ENCODE measurements at places on chromosomes 11 and 22.

- no peak for DNase-seq
Observed at GRCh38 chr11:84681456-84681855, 945.7 kb downstream of the DLG2 start.

DNA sequence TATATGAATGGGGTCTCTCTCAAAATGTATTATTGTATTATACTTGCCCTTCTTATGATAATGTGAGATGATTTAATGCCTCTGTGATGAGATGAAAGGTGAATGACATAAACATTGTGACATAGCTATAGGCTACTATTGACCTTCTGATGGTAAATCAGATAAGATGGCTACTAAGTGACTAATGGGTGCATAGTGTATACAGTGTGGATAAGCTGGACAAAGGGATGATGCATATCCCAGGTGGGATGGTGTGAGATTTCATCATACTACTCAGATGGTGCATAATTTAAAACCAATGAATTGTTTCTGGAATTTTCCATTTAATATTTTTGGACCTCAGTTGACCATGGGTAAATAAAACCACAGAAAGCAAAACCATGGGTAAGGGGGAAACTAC is 243.5 kb downstream of the SBF2 start:
- DNase-seq: no peak

DNA sequence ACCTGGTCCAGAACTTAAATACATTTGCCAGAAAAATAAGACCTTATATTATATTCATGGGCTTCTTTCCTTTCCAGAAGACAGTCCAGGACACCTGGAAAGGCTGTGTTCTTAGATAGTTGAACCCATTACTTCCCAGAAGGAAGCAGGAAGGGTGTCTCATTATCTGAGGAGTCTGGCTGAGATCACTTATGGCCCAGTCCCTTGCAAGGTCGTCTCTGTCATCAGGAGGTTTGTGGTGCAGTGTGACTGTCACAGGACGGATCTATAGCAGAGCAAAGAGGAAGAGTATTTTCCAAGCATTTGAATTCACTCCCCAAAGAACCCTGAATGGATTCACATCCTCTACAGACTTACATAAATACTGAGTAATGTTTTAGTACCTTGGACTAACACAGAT is 270.7 kb upstream of the MTNR1B start:
- DNase-seq: no peak

GRCh38 chr11:3685923-3686322 is 14.7 kb upstream of the CHRNA10 start:
- no peak for DNase-seq

DNA sequence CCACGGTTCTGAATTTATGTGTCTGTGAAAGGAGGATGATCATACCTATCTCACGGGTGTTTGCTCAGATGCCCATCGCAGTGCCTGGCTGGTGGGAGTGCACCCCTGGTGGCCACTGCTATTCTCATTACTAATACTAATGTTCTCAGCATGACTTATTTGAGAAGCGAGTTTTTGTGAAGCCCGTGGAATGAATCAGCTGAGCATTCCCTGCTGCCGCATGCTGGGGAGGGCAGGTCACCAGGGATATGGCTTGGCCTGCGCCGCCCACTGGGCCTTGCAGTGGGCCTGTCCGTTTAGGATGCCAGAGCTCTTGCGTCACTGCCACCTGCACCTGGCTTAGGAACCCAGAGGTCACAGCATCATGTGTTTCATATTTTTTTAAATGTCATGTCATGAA is 16.9 kb downstream of the CTTN start:
- no peak for DNase-seq

DNA sequence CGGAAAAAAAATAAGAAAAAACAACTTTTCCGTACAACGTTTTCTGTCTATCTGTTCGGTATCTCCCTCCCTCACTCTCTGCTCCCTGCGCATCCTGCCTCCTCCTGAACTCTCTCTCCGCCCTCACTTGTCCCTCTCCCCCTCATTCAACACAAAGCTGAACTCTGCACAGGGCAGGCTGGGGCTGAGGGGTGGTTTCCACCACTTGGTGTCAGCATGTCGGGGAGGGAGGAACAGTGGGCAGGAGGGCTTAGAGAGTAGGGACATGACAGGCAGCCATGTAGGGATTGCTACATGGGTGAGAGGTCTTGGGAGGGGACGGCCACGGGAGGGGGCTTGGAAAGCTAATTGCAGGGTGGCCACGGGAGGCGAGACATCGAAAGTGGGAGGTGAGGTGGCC is 17.6 kb downstream of the SLC22A12 start:
- no peak for DNase-seq

DNA sequence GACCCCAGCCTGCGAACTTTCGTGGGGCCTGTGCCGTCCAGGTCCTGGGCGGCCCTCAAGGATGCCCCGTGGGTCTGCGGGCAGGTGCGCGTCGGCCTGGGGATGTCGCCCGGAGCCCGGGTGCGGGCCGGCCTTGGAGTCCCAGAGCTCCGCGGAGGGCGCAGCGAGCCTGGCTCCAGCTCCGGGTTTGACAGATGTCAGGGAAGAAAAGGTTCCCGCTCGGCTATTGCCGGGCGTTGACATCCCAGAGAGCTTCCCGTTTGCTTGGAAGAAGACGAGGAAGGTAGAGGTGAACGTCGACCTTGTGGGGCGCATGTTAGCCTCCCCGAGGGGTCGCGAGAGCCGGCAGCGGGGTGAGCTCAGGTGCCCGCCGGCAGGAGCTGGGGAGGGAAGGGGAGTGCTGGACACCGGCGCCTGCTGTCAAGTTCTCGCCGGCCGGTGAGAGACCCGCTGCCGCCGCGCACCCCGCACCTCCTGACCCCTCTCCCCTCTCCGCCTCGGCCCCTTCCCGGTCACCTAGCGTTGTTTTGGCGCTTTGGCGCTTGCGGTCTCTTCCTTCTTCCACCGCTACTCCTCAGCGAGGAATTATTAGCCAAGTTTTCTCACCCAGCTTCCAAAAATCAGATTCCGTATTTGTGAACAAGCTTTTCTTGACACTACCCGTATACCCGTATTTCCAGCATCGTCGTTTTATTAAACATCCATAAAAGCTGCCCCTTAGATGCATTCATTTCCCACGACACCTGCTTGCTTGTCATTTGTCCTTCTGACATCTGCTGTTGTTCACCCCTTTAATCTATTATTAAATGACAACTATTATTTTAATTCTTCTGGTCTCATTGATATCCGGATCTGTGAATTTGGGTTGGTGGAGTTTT is 1.3 kb downstream of the BMAL1 start:
- no peak for DNase-seq

DNA sequence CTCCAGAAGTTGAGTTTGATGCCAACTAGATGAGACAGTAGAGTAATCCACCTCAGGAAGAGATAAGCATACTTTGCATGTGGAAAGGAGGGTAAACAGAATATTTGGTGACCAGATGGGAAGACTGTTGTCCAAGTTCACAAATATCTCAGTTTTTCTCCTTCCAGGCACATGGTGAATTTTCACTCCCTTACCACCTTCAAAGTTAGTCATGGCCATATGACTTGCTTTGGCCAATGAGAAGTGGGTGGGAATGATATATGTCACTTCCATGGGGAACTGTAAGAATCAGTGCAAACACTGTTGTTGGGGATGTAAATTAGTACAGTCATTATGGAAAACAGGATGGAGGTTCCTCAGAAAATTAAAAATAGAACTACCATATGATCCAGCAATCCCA is 105.8 kb downstream of the SPATA19 start:
- DNase-seq: no peak

GRCh38 chr11:20238712-20239111 is 78.4 kb upstream of the DBX1 start:
- no peak for DNase-seq

GRCh38 chr11:9625162-9625561 is 38.7 kb upstream of the SWAP70 start:
- DNase-seq: no peak

DNA sequence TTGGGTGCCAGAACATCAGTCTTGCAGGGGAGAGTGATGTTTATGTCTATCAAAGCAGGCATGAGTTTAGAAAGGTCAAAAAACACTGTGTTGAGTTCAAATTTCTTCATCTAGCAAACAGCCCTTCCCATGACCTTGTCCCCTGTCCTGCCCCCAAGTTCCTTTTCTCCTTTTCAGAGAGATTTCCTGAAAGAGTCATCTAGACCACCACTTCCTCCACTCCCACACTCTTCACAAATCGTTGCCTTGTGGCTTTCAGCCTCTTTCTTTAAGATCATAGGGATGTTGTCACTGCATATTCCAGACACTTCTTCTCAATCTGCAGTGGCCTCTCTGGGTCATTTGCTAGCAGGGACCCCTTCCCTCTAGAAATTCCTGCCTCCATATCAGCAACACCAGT is 290.5 kb downstream of the TENM4 start:
- no peak for DNase-seq

DNA sequence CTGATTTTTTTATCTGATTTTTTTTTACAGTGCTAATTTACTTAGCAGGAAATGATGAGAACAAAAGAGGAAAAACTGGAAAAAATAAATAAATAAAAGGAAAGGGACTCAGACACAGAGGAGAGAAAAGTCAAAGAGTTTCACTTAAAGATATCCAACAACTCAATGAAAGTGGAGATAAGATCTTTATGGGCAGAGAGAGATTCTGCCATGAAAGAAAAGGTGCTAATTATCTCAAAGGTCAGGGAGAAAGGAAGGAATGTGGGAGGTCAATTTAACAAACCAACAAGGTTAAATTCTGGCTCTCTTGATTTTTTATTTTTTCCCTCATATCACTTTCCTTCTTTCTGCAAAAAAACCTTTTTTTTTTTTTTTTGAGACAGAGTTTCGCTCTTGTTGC is 86.0 kb downstream of the DENND5A start:
- no peak for DNase-seq

DNA sequence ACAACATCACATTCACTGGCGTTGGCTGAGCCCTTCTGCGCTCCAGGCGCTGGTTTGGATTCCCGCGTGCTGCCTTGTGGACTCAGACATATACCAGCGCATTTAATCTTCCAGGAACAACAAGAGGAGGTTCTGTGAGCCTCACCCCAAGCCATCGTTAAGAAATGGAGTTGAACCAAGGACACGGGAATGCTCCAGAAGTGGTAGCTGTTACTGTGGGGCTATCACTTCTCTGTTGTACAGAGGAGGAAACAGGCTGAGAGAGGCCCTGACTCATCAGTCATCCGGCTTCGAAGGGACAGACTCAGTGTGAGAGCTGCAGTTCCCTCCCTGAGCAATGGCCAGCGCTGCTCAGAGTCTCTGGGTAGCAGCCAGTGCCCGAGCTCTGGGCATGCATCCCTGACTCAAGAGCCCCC is 291.3 kb downstream of the TBC1D22A start:
- DNase-seq: no peak

DNA sequence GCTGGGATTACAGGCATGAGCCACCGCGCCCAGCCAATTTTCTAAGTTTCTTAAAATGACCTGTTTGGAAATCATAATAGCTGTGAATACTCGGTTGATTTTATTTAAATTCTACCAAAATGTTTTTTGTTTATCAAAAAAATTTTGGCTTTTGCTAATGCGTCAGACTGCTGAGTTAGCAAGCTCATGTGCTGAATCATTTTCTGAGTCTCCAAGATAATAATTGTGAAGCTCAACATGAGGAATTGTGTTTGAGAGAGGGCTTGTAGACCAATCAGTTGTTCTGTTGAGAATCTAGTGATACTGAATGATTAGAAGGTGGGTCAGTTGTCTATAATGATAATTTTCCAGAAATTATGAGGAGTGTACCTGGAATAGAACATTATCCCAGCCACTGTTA is 15.9 kb downstream of the RNF214 start:
- DNase-seq: no peak

GRCh38 chr11:122666743-122667142 is 11.2 kb downstream of the UBASH3B start:
- no peak for DNase-seq

GRCh38 chr11:117282956-117283355 is 8.2 kb upstream of the BACE1-AS start:
- DNase-seq: no peak

DNA sequence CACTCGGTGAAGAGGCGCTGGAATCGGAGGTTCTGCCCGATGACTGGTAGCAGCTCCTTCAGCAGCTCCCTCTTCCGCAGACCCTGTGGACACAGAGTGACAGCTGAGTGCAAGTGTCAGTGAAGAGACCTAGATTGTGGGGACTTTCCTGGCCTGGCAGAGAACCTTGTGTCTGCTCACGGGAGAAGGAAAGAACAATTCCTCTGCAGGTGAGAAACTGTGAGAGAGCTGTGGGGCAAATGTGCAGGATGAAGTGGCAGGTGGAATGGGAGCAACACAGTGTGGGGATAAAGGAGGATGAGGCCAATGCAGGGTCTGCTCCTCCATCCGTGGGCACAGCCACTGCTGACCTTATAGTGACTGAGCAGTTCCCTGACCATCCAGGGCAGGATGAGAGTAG is 40.0 kb upstream of the CLTCL1 start:
- no peak for DNase-seq

- DNase-seq: no peak
Observed at GRCh38 chr22:24271386-24271854, 789 bp downstream of the SPECC1L start.

DNA sequence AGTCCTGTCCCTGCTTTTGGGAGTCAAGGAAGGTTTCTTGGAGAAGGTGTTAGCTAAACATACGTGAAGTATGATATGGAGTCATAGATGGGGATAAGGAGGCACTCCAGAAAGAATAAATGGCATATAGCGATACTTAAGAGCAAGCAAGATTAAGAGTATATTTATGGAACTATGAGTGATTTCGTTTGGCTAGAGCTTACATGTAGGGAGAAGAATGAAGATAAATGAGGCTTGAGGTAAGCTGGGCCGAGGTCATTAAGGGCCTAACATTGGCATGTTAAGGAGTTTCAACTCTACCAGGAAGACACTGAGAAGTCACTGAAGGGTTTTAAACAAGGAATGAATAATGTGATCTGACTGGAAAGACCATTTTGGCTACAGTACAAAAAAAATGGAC is 33.3 kb downstream of the EIF3M start:
- DNase-seq: no peak

DNA sequence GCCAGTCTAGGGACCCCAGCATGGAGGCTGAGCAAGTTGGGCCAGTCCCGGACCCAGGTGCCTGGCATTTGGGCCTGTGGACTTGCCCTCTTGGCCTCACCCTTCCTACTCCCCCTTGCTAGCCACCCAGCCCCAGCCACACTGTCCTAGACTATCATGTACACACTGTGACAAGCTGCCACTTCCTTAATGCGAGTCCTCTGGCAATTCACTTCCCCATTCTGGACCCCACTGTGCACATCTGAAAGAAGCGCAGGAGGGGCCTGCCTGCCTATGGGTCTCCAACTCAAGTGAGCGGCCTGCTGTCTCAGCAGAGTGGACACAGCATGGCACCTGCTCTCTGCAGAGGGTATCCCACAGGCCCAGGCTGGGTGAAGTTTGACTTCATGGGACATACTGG is 68.5 kb upstream of the LMO1 start:
- no peak for DNase-seq

- no peak for DNase-seq
Observed at GRCh38 chr22:42074132-42074811, at the start of gene PHETA2. TSS of gene PHETA2 (plus strand) at chr22:42074248. CDS start at chr22:42077294, 3,046 bp downstream.

Data from activated T-cell treated with anti-CD3 and anti-CD28 coated beads for 24 hours (primary cell).